ENCODE measurements at places on chromosomes 4 and X. TPM values are rescaled to one million over a fixed set of nuclear protein-coding genes. Genes with fewer than 3 reads are reported as not detected.
A peak's percentile ranks its signal among the peaks of the same experiment; 100 is the strongest.

Gene TMEM154
- total RNA-seq, result 18.0 TPM

- ATAC-seq, result no peak
These were observed 24.1 kb upstream of the SOD3 start for GRCh38 chr4:24771241-24771640.

Gene SH3RF1
- 1.4 TPM for total RNA-seq

DNA sequence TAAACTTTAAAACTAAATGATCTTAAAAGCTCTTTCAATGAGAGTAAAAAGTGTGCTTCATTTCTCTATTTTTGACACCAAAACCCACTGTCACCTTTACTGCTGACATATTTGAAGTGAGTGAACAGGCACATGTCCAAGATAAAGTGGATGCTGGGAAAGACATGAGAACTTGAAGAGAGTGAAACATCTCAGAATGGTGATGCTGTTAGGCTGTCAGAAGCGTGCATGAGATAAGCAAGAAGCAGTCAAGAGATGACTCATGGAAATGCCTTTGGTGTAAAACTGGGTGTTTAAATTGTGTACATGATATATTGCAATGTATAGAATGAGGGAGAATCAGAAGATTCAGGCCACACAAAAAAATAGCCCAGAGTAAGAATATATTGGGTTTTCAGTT, 21.8 kb upstream of the GBA3 start:
- no peak for ATAC-seq

- ATAC-seq, result no peak
These were observed 194.8 kb downstream of the KIT start for GRCh38 chr4:54852602-54853001.

Gene MAGED1
- 40.0 TPM for total RNA-seq

DNA sequence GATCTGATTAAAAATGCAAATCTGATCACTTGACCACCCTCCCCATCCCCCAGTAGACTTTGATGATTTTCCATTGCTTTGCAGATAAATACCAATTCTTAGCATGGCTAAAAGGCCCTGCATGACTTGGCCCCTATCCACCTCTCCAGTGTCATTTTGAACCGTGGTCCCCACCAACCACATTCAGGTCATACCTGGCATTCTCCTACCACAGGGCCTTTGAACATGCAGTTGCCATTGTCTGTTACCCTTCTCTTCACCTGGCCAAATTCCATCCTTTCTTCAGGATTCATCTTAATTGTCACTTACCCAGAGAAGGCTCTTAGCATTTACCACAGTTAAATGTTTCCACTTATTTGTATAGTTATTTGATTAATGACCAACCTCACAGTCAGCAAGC, 36.9 kb upstream of the RELL1 start:
- no peak for ATAC-seq

Gene LAS1L
- total RNA-seq, result 56.7 TPM

Gene CITED1
- not detected for total RNA-seq

Gene PNCK
- 16.7 TPM for total RNA-seq

GRCh38 chrX:87515836-87516235, 1.8 kb upstream of the KLHL4 start:
- no peak for ATAC-seq

- ATAC-seq, result peak; percentile 38
These were observed 944 bp downstream of the FUNDC2 start for GRCh38 chrX:155027509-155028066.

DNA sequence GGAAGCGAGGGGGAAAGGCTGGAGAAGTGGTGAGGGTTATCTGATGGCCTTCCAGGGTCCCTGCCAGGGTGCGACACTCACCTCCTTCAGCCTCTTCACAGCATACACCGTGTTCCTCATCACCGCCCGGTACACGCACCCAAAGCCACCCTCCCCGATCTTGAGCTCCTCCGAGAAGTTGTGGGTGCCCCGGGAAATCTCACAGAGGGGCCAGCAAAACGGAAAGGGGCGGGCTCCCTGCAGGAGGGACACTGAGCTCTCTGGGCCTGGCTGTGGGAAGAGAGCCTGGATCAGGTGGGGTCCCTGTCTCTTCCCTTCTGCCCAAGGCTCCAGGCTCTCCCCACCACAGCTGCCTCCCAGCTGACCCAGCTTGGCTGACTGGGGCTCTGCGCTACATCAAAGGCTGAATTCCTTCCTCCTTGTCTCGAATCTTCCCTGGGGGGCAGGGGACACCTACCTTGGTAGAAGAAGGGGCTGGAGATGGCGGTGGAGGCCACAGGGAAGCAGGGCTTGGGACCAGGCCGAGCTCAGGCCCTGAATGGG, 1.1 kb downstream of the IRAK1 start:
- ATAC-seq, result no peak

Gene ATP2B3
- total RNA-seq, result not detected

DNA sequence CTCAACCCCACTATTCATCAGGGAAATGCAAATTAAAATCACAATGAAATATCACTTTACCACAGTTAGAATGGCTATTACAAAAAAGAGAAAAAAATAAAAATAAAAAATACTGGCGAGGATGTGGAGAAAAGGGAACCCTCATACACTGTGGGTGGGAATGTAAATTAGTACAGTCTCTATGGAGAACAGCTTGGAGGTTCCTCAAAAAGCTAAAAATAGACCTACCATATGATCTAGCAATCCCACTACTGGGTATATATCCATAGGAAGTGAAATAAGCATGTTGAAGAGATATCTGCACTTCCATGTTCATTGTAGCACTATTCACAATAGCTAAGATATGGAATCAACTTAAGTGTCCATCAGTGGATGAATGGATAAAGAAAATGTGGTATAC, 50.5 kb upstream of the PAGE1 start:
- no peak for ATAC-seq

Gene REPS2
- total RNA-seq, result not detected

GRCh38 chr4:102640669-102641068, 120.1 kb downstream of the MANBA start:
- no peak for ATAC-seq

Gene ENPP6
- total RNA-seq, result 0.82 TPM

- ATAC-seq, result no peak
These were observed at the start of gene MID1 for GRCh38 chrX:10620121-10620699. TSS of gene MID1 (minus strand) at chrX:10620585. CDS start at chrX:10567547, 53,038 bp downstream.

DNA sequence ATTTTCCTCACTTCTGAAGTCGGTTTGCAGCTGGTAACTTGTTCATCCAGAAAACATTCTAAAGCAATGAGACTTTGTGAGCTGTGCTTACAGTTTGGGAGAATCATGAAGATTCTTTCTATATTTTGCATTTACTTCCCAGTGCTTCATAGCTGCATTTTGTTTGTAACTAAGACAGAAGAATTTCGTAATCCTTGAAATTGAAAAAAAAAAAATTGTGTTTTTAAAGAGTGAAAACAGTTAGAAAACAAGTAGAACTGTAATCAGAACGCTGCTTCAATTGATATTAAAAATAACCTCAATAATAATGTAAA, 392.4 kb downstream of the UNC5C start:
- no peak for ATAC-seq

DNA sequence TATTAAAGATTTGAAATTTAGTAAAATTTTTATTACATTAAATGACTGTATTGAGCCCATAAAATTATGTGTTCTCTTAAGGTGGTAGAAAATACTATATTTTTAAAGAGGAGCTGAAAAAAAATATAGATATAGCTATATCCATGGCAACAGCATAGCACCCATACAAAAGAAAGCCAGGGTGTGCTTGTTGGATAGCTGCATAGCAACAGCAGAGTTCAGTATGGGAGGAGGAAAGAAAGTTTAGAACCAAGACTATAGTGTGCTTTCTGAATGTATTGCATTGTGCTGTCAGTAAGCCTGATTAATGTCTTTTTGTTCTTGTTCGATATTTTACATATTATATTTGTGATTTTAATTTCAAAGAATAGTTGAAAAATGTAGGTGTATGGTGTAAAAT, 78.4 kb downstream of the GRID2 start:
- no peak for ATAC-seq

Gene TAB3
- total RNA-seq, result 25.1 TPM

- no peak for ATAC-seq
These were observed 1372.9 kb downstream of the TECRL start for GRCh38 chr4:63036159-63036866.

Gene TMPRSS11D
- not detected for total RNA-seq

- no peak for ATAC-seq
These were observed 115.2 kb downstream of the NAA11 start for GRCh38 chr4:79210636-79211049.

- ATAC-seq, result no peak
These were observed 333.2 kb upstream of the MAD2L1 start for GRCh38 chr4:120399826-120400225.

Gene XG
- total RNA-seq, result not detected

- no peak for ATAC-seq
These were observed 334.0 kb upstream of the NDST3 start for GRCh38 chr4:117700111-117700892.

Gene SMARCA1
- not detected for total RNA-seq

DNA sequence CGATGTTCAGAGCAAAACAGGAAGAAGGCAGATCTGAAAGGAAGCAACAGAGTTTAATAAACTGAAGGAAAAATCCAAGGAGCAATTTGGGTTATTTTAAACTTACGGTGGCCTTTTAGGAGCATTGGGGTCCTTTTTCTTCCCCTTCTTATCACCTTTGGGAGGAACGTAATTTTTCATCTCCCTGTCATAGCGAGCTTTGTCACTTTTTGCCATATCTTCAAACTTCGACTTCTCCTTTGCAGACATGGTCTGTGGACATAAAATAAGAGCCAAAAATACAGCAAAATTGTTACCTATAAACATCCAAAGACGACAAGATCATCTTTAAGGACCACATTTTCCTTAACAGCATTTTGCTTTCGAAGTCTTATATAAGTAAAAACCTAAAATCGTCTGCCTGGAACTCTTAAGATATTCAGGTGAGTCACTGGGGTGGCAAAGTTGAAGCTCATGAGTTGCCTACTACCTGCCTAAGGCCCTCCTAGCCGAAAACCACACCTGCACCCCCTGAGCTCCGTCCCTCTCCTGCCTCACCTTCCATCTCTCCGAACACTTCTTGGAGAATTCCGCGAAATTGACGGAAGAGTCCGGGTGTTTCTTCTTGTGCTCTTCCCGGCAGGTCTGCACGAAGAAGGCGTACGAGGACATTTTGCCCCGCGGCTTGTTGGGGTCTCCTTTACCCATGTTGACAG, 1.0 kb downstream of the HMGB2 start:
- no peak for ATAC-seq

- no peak for ATAC-seq
These were observed 93.6 kb downstream of the PDLIM5 start for GRCh38 chr4:94545296-94545695.

Gene VGLL1
- not detected for total RNA-seq

DNA sequence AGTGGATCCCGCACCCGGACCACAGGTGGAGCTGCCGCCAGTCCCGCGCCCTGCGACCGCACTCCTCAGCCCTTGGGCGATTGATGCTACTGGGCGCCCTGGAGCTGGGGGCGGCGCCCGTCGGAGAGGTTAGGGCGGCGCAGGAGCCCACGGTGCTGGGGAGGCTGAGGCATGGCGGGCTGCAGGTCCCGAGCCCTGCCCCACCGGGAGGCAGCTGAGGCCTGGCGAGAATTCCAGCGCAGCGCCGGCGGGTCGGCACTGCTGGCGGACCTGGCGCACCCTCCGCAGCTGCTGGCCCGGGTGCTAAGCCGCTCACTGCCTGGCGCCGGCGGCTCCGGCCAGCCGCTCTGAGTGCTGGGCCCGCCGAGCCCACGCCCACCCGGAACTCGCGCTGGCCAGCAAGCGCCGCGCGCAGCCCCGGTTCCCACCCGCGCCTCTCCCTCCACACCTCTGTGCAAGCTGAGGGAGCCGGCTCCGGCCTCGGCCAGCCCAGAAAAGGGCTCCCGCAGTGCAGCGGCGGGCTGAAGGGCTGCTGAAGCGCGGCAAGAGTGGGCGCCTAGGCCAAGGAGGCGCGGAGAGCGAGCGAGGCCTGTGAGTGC, 1256.5 kb downstream of the STIM2 start:
- ATAC-seq, result no peak

DNA sequence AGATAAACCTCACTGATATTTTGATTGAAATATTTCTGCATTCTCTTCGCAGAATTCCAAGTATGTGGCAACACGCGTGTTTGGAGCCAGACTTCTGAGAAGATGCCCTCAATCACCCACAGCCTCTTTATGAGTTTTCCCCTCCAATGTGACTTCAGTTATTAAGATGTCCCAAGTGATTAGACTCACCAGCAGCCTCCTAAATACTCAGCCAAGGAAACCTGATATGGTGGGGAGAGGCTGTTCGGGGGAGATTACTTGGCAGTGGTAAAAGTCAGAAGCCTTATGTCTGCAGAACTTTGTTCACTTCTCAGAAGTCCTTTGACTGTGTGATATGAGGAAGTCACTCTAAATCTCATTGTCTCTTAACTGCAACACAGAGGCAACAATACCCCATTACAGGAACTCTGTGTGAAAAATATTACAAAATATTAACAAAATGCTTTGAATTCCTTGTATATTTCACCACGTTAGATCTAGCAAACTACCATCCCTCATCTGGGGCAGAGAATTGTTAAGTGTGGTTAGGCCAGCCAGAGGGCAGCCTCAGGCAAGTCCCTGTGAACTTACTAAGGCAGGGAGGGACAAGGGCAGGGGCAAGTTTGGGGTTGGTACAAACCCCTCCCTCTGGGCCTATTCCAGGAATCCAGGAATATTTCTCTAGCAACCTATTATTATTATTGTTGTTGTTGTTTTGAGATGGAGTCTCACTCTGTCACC, 151.4 kb upstream of the USP9X start:
- ATAC-seq, result peak; percentile 45

DNA sequence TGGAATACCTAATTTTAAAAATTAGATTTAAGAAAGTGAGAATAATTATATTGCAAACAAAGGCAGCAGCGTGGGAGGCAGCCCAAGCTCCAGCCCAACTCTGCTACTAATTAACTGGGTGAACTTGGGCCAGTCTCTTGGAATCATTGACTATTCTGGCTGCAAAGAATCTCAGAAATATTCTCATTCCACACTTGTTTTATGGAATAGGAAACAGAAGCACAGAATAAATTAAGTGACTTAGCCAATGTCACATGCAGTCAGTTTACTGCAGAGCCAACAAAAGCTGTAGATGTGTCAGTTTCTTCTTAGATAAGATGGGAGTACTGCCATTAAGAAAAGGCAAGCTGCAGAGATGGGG, 132.6 kb upstream of the FAM9B start:
- ATAC-seq, result no peak

- ATAC-seq, result no peak
These were observed 99.8 kb upstream of the H2AZ1 start for GRCh38 chr4:100049872-100050271.

Gene GIMD1
- total RNA-seq, result not detected

DNA sequence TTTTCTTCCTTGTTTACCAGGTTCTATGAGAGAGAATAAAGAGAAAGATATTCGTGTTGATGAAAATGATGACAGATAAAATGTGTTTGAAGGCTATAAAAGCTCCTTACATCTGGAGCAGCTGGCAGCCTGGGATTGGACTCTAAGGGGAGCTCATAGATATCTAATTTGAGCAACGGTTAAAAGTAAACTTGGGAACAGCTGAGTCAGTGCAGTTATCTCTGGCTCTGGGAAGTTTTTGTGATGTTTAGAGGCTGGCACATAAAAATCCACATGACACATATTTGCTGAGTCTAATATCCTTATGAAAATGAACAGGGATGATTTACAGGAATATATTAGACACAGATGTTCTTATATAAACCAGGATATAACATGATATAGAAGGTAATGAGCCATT, 331.8 kb upstream of the TENM3 start:
- ATAC-seq, result no peak

Gene KIAA1210
- not detected for total RNA-seq
